ENCODE measurements at places on chromosomes 7 and 10.

DNA sequence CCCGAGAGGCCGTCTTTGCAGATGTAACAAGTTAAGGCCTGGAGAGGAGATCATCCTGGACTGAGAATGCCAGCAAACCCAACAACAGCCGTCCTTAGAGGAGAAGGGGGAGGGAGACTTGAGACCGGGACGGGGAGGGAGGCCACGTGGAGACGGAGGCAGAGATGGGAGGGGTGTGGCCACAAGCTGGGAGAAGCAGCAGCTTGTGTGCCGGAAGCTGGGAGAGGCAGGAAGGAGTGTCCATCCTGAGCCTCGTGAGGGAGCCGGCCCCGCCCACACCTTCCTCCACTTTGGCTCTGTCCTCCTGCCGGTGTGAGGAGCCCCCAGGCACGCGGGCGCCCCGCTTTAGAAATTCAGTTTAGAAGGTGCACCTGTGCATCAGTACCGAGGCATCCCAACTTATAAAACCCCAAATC is 95.7 kb downstream of the DNAJB6 start:
- peak overlapping the region; percentile 34 for H3K4me3 ChIP-seq
- DNase-seq: no peak
- peaks cover 15% of the 10 kb centered on the region for H3K4me1 ChIP-seq
- H3K27ac ChIP-seq: no peak overlapping the region
- H3K27me3 ChIP-seq: peaks cover 12% of the 10 kb centered on the region
- H3K36me3 ChIP-seq: peaks cover 4% of the 10 kb centered on the region

GRCh38 chr10:124343351-124344265 is 75.1 kb downstream of the OAT start:
- no peak overlapping the region for H3K4me3 ChIP-seq
- no peak for DNase-seq
- no peaks in the 10 kb centered on the region for H3K36me3 ChIP-seq
- H3K27me3 ChIP-seq: peaks cover 1% of the 10 kb centered on the region

- no peak overlapping the region for H3K4me3 ChIP-seq
- DNase-seq: no peak
- H3K27ac ChIP-seq: no peak overlapping the region
- H3K36me3 ChIP-seq: no peaks in the 10 kb centered on the region
- H3K4me1 ChIP-seq: peaks cover 3% of the 10 kb centered on the region
Observed at GRCh38 chr10:68172324-68172723, 59.6 kb downstream of the ATOH7 start.

- peaks cover 6% of the 10 kb centered on the region for H3K27me3 ChIP-seq
- no peaks in the 10 kb centered on the region for H3K36me3 ChIP-seq
- no peak for DNase-seq
- no peak overlapping the region for H3K27ac ChIP-seq
- no peaks in the 10 kb centered on the region for H3K4me1 ChIP-seq
- H3K4me3 ChIP-seq: no peak overlapping the region
Observed at GRCh38 chr10:90658791-90659190, 199.0 kb downstream of the HTR7 start.

DNA sequence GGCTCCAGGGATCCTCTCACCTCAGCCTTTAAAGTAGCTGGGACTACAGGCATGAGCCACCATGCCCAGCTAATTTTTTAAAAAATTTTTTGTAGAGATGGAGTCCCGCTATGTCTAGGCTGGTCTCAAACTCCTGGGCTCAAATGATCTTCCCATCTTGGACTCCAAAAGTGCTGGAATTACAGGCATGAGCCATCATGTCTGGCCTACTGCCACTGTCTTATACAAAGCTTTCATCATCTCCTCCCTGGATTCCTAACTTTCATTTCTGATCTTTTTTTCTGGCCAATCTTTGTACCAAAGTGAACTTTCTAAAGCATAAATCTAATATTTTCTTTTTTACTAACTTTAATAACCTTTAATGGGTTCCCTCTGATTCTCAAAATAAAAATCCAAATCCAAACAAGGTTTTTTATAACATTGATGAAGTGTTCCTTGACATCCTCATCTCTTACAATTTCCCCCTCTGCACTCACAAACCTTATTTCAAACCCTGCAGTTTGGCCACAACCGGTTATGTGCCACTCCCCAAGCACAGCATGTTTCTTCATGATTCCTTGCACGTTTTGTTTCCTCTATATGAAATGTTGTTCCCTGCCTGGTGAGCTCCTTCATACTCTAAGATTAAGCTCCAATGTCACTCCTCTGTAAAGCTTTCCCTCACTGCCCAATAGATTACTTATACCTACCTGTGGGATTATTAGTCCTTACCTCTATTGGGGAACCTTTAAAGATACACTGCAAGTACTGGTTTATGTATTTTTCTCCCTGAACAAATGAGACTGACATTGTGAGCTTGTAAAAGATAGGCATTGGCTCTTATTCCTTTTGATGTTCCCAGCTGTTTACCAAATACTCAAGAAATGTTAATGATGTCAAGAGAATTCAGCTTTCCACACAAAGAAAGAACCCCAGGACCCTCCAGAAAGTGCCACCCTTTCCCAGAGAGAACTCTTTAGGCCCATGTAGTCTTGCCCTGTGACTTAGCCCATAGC is 101.7 kb downstream of the HOXA1 start:
- H3K27me3 ChIP-seq: peaks cover 3% of the 10 kb centered on the region
- DNase-seq: no peak
- no peak overlapping the region for H3K27ac ChIP-seq
- H3K4me1 ChIP-seq: no peaks in the 10 kb centered on the region
- no peak overlapping the region for H3K4me3 ChIP-seq

GRCh38 chr10:133268532-133268931 is 8.1 kb downstream of the ADAM8 start:
- H3K4me1 ChIP-seq: peaks cover 15% of the 10 kb centered on the region
- no peaks in the 10 kb centered on the region for H3K27me3 ChIP-seq
- no peak overlapping the region for H3K27ac ChIP-seq
- DNase-seq: no peak
- H3K4me3 ChIP-seq: no peak overlapping the region

GRCh38 chr10:62830679-62831078 is 14.5 kb upstream of the EGR2 start:
- H3K4me3 ChIP-seq: no peak overlapping the region
- H3K36me3 ChIP-seq: no peaks in the 10 kb centered on the region
- peaks cover 6% of the 10 kb centered on the region for H3K4me1 ChIP-seq
- no peak overlapping the region for H3K27ac ChIP-seq

- no peak overlapping the region for H3K4me3 ChIP-seq
- peaks cover 19% of the 10 kb centered on the region for H3K4me1 ChIP-seq
- no peaks in the 10 kb centered on the region for H3K27me3 ChIP-seq
- DNase-seq: no peak
- H3K27ac ChIP-seq: no peak overlapping the region
Observed at GRCh38 chr7:35839860-35840854, 39.3 kb downstream of the SEPTIN7 start.

GRCh38 chr10:133422223-133422806 is 2.1 kb downstream of the SPRN start:
- no peak overlapping the region for H3K27ac ChIP-seq
- peaks cover 9% of the 10 kb centered on the region for H3K4me1 ChIP-seq
- H3K27me3 ChIP-seq: no peaks in the 10 kb centered on the region
- H3K4me3 ChIP-seq: peak overlapping the region; percentile 64
- no peak for DNase-seq
- peaks cover 5% of the 10 kb centered on the region for H3K36me3 ChIP-seq

GRCh38 chr7:44887293-44887692 is 2.0 kb upstream of the PURB start:
- peak overlapping the region; percentile 38 for H3K27ac ChIP-seq
- peak overlapping the region; percentile 25 for H3K4me3 ChIP-seq
- H3K27me3 ChIP-seq: no peaks in the 10 kb centered on the region

DNA sequence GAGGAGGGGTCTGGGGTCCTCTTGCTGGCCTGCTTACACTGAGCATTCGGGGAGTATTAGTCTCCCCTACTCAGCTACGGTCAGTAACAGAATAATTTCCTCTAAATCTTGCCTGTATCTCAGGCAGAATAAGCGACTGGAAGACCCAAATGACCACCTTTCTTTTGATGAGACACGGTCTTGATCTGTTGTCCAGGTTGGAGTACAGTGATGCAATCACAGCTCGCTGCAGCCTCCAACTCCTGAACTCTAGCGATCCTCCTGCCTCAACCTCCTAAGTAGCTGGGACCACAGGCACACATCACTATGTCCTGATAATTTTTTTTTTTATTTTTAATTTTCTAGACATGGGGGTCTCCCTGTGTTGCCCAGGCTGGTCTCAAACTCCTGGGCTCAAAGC is 17.2 kb downstream of the CCL24 start:
- H3K27ac ChIP-seq: no peak overlapping the region
- H3K36me3 ChIP-seq: no peaks in the 10 kb centered on the region
- no peak overlapping the region for H3K4me3 ChIP-seq
- DNase-seq: no peak
- H3K4me1 ChIP-seq: peaks cover 4% of the 10 kb centered on the region

DNA sequence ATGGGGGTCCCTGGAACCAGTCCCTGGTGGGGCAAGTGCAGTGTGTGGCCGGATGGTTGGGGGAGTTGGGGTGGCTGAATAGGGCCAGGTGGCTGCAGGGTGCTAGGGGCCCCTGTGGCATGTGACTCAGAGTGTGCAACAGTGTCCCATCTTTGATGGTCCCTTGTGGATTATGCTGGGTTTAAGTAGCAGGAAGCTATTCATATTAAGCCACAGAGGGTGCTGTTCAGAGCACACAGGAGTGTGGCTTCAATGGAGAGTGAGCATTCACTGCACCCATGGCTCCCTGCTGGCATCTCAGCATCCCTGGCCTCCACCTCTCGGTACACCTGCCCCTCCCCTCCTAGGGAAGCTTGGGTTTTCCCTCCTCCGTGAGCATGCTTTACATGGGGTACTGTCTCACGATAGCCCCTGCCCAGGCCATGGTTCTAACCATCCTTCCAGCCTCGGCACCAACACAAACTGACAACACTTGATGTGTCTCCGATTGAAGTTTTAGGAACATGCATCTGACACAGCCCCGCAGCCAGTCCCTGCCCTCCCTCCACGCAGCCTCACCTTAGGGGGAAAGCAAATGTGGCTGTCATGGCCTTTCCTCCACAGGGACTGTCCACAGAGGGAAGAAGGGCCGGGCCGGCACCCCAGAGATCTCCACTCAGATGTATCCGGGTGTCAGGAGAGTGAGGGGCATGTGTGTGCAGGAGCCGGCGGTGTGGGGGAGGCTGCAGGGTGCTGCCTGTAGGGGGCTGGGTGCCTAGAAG is 30.4 kb upstream of the PPIF start:
- peaks cover 11% of the 10 kb centered on the region for H3K36me3 ChIP-seq
- H3K4me3 ChIP-seq: peak overlapping the region; percentile 28
- peak overlapping the region; percentile 83 for H3K27ac ChIP-seq
